ENCODE measurements at places on chromosomes 2 and 18.

- no peak for DNase-seq
Observed at GRCh38 chr2:109681633-109682380, 67.6 kb downstream of the SOWAHC start.

- DNase-seq = no peak
Observed at GRCh38 chr2:237724811-237725478, 73.6 kb upstream of the RBM44 start.

DNA sequence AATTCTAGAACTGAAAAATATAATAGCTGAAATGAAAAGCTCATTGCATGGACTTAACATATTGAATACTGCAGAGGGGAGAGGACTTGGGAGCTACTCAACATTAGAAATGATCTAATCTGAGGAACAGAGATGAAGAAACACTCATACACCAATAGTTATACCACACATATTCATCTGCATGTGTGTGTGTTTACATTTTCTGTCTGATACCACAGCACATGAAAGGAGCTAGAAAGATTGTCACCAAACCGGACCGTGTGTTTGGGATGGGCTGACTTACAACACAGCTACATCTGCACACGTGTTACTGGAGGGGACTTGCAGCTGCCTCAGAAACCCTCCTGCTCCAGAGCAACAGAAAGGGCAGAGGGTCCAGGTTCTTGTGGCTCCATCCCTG lies 47.8 kb downstream of the PXDN start:
- DNase-seq = no peak

DNA sequence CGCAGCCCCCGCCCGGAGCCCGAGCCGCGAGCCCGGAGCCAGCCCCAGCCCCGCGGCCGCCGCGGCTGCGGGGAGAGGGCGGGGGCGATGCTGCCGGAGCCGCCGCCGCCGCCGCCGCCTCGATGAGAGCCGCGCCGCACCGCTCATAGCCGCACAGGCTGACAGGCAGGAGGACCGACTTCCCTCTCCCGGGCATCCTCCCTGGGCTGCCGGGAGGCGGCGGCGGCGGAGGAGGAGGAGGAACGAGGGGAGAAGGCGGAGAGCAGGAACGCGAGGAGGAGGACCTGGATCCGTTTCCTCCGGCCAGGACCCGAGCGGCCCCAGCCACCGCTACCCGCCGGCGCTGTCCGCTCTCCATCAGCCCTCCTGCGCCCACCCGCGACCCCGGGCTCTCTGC lies 370 bp downstream of the KLHL29 start:
- DNase-seq = peak; percentile 69

- no peak for DNase-seq
Observed at GRCh38 chr2:18750672-18751554, 161.5 kb upstream of the NT5C1B start.

GRCh38 chr2:12637754-12638153 lies 79.0 kb upstream of the TRIB2 start:
- DNase-seq = no peak

DNA sequence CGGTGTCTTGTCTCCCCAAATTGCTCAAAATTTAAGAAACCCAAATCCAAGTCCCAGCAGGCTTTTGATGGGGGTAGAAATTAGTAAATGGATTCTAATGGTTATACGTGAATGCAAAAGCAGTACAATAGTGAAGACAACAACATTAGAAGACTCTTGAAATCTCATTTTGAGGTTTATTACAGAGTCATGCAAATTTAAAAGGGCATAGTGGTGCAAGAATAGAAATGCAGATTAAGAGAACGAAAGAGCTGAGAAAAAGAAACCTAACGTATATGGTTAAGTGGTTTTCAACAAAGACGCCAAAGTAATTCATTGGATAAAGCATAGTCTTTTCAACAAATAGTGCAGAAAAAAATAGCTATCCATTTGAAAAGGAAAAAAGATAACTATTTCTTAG lies 33.2 kb upstream of the CXXC1 start:
- no peak for DNase-seq

DNA sequence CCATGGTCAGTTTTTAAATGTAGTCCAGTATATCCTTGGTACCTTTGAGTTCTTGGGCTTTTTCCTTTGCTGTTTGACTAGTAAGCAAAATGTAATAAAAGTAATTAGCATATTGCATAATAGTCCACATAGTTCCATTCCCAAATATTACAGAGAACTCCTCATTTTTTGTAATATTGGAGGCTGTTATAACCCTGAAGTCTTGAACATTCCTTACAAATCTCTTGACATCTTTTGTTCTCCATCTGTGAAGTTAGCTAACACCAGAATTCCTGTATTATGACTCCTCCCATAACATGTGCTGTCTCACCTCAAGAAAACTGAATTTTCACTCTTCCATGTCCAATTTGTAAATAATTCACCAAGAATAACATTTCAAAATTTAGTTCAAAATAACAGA lies 17.1 kb downstream of the CREB1 start:
- DNase-seq = no peak

GRCh38 chr2:107931412-107931811 lies 54.9 kb upstream of the SLC5A7 start:
- DNase-seq = no peak

DNA sequence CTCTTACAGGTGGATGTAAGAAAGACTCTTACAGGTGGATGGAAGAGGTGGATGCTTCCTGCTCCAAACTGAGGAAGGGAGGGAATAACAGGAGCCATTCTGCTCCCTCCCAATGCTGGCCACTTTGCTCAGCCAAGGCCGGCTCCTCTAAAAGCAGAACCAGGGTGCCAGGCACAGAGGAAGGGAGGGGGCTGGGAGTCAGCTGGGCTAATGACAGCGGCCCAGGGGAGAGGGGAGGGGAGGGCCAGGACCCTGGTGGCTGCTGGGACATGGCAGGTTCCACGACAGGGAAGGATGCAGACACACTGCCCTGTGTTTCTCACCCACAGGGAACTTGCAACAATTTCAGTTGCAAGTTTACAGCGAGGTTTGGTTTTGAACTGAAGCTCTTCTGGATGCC lies 173.4 kb downstream of the ANAPC1 start:
- DNase-seq = peak; percentile 39

GRCh38 chr2:53896864-53897263 lies 37.1 kb upstream of the GPR75 start:
- DNase-seq = no peak

DNA sequence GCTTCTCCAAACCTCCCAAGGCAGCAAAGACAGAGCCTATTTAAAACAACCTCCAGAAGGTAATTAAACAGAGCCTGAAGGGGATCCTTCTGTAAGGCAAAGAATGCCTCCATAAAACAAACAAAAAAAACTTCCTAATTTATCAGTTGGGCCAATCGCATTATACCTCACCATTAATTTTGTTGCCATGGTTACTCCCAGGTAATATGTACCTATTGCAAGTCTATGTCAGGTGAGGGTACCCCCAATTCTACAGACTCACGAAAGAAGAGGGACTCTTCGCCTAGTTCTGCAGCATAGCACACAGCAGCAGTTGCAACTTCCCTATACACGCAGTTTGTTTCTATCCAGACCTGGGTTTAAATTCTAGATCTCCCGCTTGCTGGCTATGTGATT lies 38.8 kb downstream of the SFXN5 start:
- DNase-seq = no peak

DNA sequence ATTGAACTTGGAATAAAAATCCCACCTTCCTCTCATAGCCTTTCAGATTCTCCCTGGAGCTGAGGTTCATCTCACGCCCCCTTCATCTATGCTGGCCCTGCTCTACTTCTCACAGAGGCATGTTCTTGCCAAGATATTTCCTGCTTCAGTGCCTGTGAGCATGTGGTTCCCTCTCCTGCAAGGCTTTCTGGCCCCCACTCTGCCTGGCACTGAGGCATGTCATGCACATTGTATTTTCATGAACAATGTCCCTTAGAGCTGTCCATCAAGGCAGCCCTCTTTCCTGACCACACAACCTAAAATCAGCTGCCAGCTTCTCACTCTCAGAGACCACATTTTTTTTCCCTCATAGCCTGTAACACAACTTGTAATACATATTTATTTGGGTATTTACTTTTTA lies 18.0 kb upstream of the HK2 start:
- DNase-seq = peak; percentile 44

DNA sequence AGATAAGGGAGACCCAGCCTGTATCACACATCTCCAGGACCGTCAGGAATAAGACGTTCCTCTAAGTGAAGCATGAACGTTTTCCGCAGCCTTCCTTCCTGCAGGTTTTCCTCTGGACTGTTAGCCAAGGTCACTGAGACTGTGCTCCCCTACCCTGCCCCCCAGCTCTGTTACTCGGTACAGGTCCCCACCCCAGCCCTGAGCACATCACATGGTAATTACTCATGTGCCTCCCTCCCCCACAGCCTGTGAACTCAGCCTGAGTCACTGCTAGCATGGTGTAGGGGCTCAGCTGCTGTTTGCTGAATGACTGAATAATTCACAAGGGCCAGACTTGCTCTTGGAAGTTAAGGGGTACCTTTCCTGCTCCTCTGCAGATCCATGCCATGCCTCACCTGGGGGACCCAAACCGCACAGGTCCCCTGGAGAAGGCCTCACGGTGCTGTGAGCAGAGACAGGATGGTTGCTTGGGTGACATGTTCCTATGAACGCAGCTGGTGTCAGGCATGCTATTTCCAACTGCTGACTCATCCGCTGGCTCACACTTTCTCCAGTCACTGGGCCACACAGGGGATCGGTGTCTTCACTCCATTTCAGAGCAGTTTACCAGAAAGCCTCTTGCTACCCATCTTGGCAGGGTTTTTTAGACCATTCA lies 88.2 kb downstream of the PLB1 start:
- DNase-seq = peak; percentile 90

DNA sequence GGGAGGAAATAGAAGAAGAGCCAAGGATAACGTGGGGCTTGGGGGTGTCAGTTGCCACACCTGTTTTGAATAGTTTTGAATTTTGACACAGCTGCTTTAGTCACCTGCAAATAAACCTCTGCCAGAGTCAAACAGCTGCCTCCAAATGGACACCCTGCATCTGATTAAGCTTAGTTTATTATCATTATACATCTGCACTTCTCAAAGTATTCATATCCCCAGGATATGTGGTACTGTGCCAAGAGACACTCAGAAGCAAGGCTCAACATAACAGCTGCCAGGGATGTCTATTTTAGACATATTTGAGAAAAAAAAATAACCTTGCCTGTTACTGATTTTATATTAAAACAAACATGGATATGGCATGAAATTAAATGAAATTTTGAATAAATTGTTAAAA lies 122.5 kb upstream of the WDR75 start:
- DNase-seq = no peak

- DNase-seq = peak; percentile 74
Observed at GRCh38 chr2:3377279-3377611, 373 bp downstream of the EIPR1 start.

GRCh38 chr2:128390256-128390990 lies 71.8 kb upstream of the HS6ST1 start:
- DNase-seq = no peak

DNA sequence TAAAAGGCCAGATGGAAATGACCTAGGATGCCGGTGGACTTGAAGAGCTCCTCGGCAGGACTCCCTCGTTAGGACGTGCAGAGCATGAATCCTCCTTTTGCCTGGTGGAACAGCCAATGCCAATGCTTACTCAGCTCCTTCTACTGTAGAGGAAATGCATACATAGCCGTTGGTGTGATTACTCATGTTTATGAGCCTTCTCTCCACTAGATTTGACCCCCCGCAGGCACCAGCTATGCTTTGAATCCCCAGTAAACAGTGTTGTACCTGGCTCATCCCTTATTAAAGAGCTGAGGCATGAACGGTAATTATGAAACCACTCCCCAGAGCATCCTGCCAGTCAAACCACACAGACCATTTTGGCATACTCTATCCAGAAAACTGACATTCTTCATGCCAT lies 172.8 kb downstream of the ANTXR1 start:
- DNase-seq = peak; percentile 41

GRCh38 chr18:22547807-22548561 lies 130.3 kb upstream of the CTAGE1 start:
- DNase-seq = no peak

DNA sequence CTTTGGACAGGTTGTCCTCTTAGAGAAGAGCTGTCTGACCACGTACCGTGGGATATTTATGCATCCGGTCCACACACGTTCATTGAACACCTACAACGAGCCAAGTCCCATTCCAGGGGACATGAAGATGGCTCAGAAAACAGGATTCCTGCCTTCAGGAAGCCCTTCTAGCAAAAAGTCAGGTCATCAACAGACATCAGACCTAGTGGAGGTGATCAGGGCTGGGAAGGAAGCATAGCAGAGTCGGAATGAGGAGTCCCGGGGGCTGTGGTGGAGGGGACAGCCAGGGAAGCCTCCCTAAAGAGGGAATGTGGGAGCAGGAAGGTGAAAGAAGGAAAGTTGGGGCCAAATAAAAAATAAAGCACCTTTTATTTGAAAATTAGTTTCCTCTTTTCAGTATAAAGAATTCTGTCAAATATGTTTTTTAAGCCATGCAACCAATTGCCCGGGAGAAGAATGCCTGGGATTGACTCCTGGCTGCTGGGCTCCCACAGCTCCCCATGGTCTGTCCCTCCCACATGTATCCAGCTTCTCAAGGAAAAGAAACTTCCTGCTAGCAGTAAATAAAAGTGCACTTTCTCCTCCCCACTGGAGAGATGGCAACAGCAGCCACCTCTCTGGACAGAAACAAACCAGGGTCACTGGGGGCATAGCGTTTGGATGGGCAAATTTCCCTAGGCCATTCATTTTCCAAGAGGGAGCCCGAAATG lies 144.8 kb downstream of the SMAD7 start:
- DNase-seq = no peak

DNA sequence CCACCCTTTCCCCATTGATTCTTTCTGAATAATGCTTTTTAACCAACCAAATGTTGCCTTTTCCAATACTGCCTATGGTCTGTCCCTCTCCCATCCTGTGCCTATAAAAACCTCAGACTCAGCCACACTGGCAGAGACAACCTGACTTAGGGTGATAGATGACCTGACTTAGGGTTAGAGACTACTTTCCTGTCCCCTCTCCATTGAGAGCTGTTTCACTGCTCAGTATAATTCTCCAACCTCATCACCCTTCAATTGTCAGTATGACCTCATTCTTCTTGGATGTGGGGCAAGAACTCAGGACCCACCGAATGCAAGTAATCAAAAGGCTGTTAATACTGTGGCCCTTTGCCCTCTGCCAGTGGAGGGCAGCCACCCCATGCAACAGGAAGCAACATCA lies 182.3 kb upstream of the STK17B start:
- DNase-seq = no peak

DNA sequence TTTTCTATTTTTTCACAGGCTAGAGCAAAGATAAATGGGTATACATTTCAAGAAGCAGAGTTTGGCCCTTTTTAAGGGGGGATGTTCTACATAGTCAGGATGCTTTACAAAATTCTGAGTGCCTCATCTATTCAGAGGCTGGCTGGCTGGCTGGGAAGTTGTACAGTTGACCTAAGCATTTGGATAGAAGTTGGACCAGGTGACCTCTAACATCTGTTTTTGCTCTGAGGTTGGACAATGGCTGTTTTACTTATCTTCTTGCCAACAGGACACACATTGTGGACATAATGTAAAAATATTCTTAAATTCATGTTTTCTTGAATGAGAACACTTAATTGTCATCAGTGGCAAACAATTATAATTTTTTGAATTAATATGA lies 205.4 kb downstream of the PTPRM start:
- no peak for DNase-seq

GRCh38 chr2:134778372-134778771 lies 59.6 kb upstream of the TMEM163 start:
- DNase-seq = no peak

- no peak for DNase-seq
Observed at GRCh38 chr2:23545811-23546210, 160.8 kb downstream of the KLHL29 start.
